ENCODE measurements at places on chromosomes 16 and 17.

DNA sequence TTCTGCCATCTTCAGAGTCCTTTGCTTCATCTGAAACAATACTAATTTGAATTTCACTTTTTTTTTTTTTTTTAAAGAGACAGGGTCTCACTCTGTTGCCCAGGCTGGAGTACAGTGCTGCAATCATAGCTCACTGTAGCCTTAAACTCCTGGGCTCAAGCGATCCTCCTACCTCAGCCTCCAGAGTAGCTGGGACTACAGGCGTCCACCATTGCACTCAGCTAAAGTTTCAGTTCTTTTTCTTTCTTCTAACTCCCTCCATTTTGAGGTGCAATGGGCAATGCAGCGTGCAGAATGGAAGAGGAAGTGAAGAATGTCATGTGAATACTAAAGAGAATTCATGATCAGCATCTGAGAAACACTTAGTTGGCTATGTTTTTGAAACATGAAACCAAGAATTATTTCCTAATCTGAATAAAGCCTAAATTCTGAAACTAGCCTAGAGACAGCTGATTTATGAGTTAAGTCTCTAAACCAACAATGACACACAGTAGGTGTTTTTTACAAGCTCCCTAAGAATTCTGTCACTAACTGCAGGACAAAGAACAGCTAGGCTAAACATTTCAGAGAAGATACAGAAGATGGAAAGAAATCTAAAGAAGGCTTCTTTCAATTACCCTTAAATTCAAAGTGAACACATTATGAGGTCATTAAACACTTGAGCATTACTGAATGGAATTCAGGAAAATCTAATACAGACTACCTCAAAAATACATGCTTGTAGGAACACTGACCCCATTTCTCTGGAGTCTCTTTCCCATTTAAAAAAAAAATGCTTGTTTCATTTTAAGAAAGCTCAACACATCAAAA, 21.0 kb downstream of the SNN start:
- DNase-seq, result no peak

- DNase-seq, result no peak
Measured at GRCh38 chr17:75893305-75894048, 3.3 kb downstream of the TRIM65 start.

- no peak for DNase-seq
Measured at GRCh38 chr16:11152677-11153331, 103.2 kb downstream of the SOCS1 start.

DNA sequence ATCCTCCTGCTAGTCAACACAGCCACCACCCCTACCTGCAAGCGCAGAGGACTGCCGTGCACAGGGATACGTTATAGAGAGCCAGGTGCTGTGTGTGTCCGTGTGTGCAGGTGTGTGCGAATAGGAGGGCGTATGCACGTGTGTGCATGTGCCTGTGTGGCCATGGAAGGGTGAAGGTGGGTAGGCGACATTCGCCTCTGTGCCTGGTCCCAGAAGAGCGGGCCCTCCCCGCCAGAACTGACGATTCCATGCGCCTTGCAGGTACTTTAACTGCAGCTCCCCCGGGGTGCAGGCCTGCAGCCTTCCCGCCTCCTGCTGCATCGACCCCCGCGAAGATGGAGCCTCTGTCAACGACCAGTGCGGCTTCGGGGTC, 8.7 kb downstream of the PDE6G start:
- DNase-seq, result no peak

DNA sequence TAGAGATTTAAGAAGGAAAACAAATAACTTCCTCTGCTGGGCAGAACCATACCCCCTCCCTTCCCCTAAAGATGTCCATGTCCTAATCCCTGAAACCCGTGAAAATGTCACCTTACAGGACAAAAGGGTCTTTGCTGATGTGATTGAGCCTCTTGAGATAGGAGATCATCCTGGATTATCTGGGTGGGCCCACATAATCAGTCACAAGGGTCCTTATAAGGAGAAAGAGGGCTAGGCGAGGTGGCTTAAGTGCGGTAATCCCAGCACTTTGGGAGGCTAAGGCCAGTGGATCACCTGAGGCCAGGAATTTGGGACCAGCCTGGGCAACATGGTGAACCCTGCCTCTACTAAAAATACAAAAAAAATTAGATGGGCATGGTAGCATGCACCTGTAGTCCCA, 12.0 kb upstream of the SLC39A11 start:
- no peak for DNase-seq
